ENCODE measurements at places on chromosomes 11 and 22.

- no peak for DNase-seq
Measured at GRCh38 chr11:119700536-119701346, 28.3 kb downstream of the NECTIN1 start.

- DNase-seq: peak; percentile 46
Measured at GRCh38 chr11:128472128-128473089, 114.9 kb downstream of the ETS1 start.

DNA sequence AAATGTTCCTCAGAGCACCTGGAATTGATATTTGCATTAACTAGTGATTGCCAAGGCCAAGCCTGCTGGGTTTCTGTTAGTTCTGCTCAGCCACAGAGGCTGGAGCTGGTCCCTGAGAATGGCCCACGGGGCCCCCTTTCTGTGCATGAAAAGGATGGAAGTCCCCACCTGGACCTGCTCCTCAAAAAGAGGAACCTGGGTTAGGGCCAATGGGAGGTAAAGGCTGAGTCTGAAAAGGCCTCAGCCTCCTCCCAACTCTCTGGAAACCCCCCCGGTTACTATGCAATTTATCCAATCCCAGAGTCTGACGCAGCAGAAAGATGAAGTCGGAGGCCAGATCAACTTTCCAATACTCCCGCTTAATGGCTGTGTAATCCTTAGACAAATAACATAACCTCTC lies 6.8 kb upstream of the CREB3L1 start:
- DNase-seq: no peak

GRCh38 chr11:722346-722811 lies 16.3 kb downstream of the EPS8L2 start:
- no peak for DNase-seq

DNA sequence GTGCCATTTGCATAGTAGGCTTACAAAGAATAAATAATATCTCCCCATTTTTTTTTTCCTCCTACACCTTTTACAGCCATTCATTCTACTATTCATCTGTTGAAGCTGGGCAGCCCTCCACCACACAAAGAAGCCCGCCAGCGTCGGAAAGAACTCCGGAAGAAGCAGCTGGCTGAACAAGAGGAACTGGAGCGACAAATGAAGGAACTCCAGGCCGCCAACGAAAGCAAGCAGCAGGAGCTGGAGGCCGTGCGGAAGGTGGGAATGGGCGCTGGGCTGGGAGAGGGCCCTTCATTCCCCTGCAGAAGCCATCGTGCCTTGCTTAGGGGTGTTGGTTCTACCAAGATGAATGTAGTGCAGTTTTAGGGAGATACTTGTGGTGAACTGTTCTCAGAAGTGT lies 68.6 kb downstream of the SWAP70 start:
- DNase-seq: no peak

GRCh38 chr11:2415601-2416380 lies 15.2 kb downstream of the TSSC4 start:
- no peak for DNase-seq

DNA sequence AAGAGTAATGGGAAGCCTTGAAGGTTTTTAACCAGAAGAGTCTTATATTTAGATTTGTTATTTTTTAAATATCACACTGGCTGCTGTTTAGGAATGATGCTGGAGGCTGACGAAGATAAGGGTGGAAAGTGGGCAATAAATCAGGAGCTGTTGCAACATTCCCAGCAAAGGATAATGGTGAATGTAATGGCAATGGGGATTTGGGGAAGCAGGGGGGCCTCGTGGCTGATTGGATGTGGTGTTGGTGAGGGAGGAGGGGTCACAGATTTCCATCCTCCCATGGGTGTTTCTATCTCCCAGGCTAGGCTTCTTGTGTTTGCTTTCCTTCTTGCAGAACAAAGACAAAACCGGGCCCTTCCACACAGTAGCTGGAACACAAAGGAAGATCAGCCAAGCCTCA lies 80.8 kb downstream of the PIWIL4 start:
- no peak for DNase-seq

DNA sequence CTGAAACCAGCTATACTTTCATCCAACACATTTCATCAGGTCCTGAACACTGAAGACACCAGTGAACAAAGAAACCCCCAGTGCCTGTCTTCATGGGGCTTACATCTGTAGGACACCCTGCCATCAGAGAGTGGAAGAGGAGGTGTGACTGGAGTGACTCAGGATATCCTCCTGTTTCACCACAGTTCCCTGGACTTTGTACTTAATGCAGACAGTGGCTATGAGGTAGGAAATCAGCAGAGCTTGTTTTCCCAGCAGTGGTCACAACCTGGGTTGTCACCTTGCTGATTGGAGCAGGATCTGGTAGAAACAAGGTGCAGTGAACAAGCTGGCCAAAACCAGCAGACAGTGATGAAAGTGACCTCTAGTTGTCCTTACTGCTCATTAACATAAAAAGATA lies 128.8 kb downstream of the KIRREL3 start:
- no peak for DNase-seq

- DNase-seq: no peak
Measured at GRCh38 chr22:19641983-19642451, 72.3 kb upstream of the SEPTIN5 start.

Data from CD8-positive, alpha-beta T cell (primary cell).